ENCODE measurements at places on chromosomes 1 and 21. TPM values are rescaled to one million over a fixed set of nuclear protein-coding genes. Genes with fewer than 3 reads are reported as not detected.

Gene KRTAP19-1
- polyA plus RNA-seq: not detected

Gene DCDC2B
- polyA plus RNA-seq: not detected

Gene ROR1
- polyA plus RNA-seq: 11.5 TPM

Gene GPR52
- polyA plus RNA-seq: not detected

Gene TNFRSF14
- polyA plus RNA-seq: 19.6 TPM

Gene IL22RA1
- polyA plus RNA-seq: 2.7 TPM

Gene IQGAP3
- polyA plus RNA-seq: 16.6 TPM

Gene SPATA45
- not detected for polyA plus RNA-seq

All from mammary epithelial cell (primary cell).